Activated T-cell treated with anti-CD3 and anti-CD28 coated beads, Interleukin-2, amount 50 U/mL, for 72 hours (primary cell): ENCODE measurements at places on chromosomes 2 and 18. TPM values are rescaled to one million over a fixed set of nuclear protein-coding genes. Genes with fewer than 3 reads are reported as not detected.

The GORASP2 gene
- total RNA-seq = 90.4 TPM

The ATP8B1 gene
- not detected for total RNA-seq

- peaks cover 32% of the 10 kb centered on the region for H3K4me1 ChIP-seq
- H3K36me3 ChIP-seq = no peaks in the 10 kb centered on the region
- DNase-seq = peak; percentile 35
- no peaks in the 10 kb centered on the region for H3K27me3 ChIP-seq
Observed at GRCh38 chr2:234003972-234004617, 46.4 kb upstream of the SPP2 start.

- no peak overlapping the region for H3K27ac ChIP-seq
- no peak overlapping the region for H3K4me3 ChIP-seq
- DNase-seq = no peak
- no peaks in the 10 kb centered on the region for H3K4me1 ChIP-seq
- H3K36me3 ChIP-seq = no peaks in the 10 kb centered on the region
- H3K27me3 ChIP-seq = peaks cover 4% of the 10 kb centered on the region
Observed at GRCh38 chr18:8324343-8325065, 284.7 kb upstream of the RAB12 start.

The TANC1 gene
- 0.35 TPM for total RNA-seq

- H3K4me3 ChIP-seq = peak overlapping the region; percentile 5
- H3K4me1 ChIP-seq = no peaks in the 10 kb centered on the region
- DNase-seq = peak; percentile 3
- no peak overlapping the region for H3K27ac ChIP-seq
Observed at GRCh38 chr2:153543635-153544071, 65.1 kb upstream of the RPRM start.

The CFAP221 gene
- total RNA-seq = not detected

The CD8B2 gene
- total RNA-seq = 0.62 TPM

DNA sequence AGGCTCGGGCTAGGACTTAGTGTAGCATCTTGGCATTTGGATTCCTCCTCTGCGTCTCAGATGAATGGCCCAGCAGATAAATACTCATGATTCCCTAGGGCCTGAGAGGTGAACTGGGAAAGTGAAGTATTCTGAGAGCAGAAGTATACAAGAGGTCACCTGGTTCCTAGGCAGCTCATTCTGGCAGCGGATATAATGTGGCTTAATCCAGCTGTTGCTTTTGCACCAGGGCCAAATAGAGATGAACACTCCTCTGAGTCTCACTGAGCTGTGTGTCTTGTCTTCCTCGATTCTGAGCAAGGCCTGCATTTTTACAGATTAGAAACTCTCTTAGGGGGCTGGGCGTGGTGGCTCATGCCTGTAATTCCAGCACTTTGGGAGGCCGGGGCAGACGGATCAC is 196.1 kb downstream of the SLC4A3 start:
- no peak for DNase-seq
- H3K27ac ChIP-seq = no peak overlapping the region
- H3K27me3 ChIP-seq = peaks cover 8% of the 10 kb centered on the region
- H3K4me3 ChIP-seq = no peak overlapping the region
- no peaks in the 10 kb centered on the region for H3K4me1 ChIP-seq

The MATN3 gene
- not detected for total RNA-seq

- H3K4me1 ChIP-seq = peaks cover 29% of the 10 kb centered on the region
- no peaks in the 10 kb centered on the region for H3K27me3 ChIP-seq
- no peak overlapping the region for H3K27ac ChIP-seq
- peaks cover 5% of the 10 kb centered on the region for H3K36me3 ChIP-seq
- DNase-seq = no peak
Observed at GRCh38 chr2:232058063-232058877, 96.8 kb downstream of the DIS3L2 start.

The CNTNAP5 gene
- total RNA-seq = not detected

DNA sequence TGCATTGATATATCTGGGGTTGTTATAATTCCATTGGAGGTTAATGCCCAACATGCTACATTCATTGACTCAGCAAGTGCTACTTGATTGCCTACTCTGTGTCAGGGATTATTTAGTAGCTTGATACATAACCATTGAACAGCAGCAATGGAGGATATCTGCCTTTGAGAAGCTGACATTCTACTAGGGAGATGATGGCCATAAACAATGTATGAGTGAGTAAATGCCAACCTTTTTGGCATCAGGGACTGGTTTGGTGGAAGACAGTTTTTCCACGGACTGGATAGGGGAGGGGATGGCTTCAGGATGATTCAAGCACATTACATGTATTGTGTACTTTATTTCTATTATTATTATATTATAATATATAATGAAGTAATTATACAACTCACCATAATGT is 31.9 kb upstream of the TOGARAM2 start:
- no peaks in the 10 kb centered on the region for H3K27me3 ChIP-seq
- peaks cover 10% of the 10 kb centered on the region for H3K36me3 ChIP-seq
- H3K4me3 ChIP-seq = no peak overlapping the region

DNA sequence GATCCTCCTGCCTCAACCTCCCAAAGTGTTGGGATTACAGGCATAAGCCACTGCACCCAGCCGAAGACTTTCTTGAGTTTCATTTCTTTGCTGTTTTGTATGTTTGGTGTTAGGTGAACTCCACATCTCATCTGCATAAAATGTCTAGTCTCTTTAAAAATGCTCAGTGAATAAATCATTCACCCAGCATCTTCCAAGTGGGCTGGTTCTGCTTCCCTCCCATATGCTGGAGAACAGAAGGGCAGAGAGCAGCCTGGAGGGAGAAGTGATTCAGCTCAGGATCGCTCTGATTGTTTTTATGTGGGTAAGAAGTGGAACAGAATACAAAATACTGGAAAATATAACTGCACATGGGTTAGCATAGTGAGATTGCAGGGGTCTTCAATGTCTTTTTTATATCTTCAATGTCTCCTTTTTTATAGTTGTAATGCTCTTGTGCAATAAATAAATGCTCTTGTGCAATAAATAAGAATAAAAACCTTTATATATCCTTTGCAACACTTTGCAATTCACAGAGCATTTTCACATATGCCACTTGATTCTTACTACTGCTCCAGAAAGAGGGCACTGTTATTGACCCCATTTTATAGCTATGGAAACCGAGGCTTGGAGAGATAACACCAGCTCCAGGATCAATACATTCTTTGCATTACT is 253.0 kb upstream of the NCKAP5 start:
- no peak overlapping the region for H3K4me3 ChIP-seq
- DNase-seq = no peak
- H3K27me3 ChIP-seq = peaks cover 14% of the 10 kb centered on the region
- no peak overlapping the region for H3K27ac ChIP-seq
- H3K36me3 ChIP-seq = no peaks in the 10 kb centered on the region

- H3K4me1 ChIP-seq = peaks cover 5% of the 10 kb centered on the region
- H3K27ac ChIP-seq = no peak overlapping the region
- DNase-seq = no peak
- no peak overlapping the region for H3K4me3 ChIP-seq
- no peaks in the 10 kb centered on the region for H3K36me3 ChIP-seq
Observed at GRCh38 chr2:70676301-70677035, 91.5 kb downstream of the ADD2 start.

The KYNU gene
- total RNA-seq = 0.14 TPM

GRCh38 chr18:79477711-79478483 is 82.2 kb downstream of the NFATC1 start:
- no peaks in the 10 kb centered on the region for H3K36me3 ChIP-seq
- no peak overlapping the region for H3K4me3 ChIP-seq
- peaks cover 6% of the 10 kb centered on the region for H3K4me1 ChIP-seq
- no peak overlapping the region for H3K27ac ChIP-seq
- no peak for DNase-seq

DNA sequence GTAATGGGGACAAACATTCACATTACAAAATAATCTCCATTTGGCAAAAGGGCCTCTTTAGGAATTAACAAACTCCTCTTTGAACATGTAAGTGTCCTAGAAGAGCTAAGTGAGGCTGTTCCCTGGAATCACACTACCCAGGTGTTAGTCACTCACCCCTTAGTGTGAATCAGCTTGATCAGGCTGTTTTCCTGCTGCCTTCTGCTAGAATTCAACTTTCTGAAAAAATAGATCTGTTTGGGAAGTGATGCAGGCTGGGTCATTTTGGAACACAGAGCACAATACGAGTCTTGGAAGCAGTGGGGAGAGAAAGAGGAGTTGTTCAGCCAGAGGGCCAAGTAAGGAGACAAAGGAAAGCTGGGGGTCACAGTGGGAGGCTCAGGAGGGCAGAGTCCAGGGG is 40.0 kb downstream of the TTC32 start:
- no peak overlapping the region for H3K27ac ChIP-seq
- H3K4me3 ChIP-seq = no peak overlapping the region
- H3K36me3 ChIP-seq = no peaks in the 10 kb centered on the region
- no peak for DNase-seq
- peaks cover 6% of the 10 kb centered on the region for H3K27me3 ChIP-seq
- peaks cover 16% of the 10 kb centered on the region for H3K4me1 ChIP-seq

GRCh38 chr2:28377984-28378678 is 14.5 kb upstream of the FOSL2 start:
- H3K27me3 ChIP-seq = no peaks in the 10 kb centered on the region
- H3K4me3 ChIP-seq = no peak overlapping the region
- peaks cover 30% of the 10 kb centered on the region for H3K4me1 ChIP-seq
- H3K36me3 ChIP-seq = no peaks in the 10 kb centered on the region

GRCh38 chr2:154623819-154624218 is 74.7 kb upstream of the KCNJ3 start:
- H3K27ac ChIP-seq = no peak overlapping the region
- no peaks in the 10 kb centered on the region for H3K4me1 ChIP-seq
- no peak for DNase-seq
- H3K4me3 ChIP-seq = no peak overlapping the region

- H3K36me3 ChIP-seq = no peaks in the 10 kb centered on the region
- H3K4me1 ChIP-seq = no peaks in the 10 kb centered on the region
- no peak overlapping the region for H3K4me3 ChIP-seq
- DNase-seq = no peak
- H3K27ac ChIP-seq = no peak overlapping the region
- H3K27me3 ChIP-seq = no peaks in the 10 kb centered on the region
Observed at GRCh38 chr2:127045792-127046501, 61.0 kb downstream of the BIN1 start.

The ABCB11 gene
- total RNA-seq = not detected

GRCh38 chr2:105569606-105570005 is 170.8 kb upstream of the FHL2 start:
- H3K27me3 ChIP-seq = no peaks in the 10 kb centered on the region
- no peaks in the 10 kb centered on the region for H3K36me3 ChIP-seq
- H3K4me1 ChIP-seq = peaks cover 6% of the 10 kb centered on the region
- no peak overlapping the region for H3K27ac ChIP-seq

DNA sequence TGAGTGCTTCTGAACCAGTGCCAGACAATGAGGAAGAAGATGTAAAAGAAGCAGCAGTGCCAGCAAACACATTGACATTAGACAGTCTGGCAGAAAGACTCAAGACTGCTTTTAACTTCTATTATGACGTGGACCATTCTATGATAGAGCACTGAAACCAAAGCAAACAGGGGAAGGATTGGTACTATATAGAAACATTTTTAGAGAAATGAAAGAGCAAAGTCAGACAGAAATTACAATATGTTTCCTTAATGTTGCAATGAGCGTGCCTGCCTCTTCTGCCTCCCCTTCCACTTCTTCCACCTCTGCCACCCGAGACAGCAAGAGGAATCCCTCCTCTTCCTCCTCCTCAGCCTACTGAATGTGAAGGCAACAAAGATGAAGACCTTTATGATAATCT is 39.7 kb downstream of the DHX57 start:
- no peak for DNase-seq
- H3K27me3 ChIP-seq = no peaks in the 10 kb centered on the region
- H3K4me3 ChIP-seq = no peak overlapping the region
- no peaks in the 10 kb centered on the region for H3K4me1 ChIP-seq

DNA sequence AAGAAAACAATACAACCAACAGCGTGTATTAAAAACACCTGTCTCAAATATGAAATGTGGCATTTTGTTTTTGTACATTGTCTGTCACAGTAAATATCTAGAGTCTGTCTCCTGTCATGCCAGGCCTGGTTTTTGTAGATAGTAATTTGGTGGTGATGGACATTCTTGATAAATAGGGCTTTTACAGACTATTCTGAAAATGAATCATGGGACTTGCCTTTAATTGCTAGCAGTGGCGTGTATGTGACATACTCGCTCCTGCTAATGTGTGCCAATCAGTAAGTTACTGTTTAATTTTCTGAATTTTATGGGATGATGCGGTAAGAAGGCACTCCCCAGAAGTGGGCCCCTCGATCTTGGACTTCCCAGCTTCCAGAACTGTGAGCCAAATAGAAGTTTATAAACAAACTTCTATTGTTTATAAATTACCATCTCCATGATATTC is 83.7 kb downstream of the TANC1 start:
- no peaks in the 10 kb centered on the region for H3K36me3 ChIP-seq
- no peak overlapping the region for H3K27ac ChIP-seq
- no peak for DNase-seq
- H3K4me1 ChIP-seq = no peaks in the 10 kb centered on the region
- no peaks in the 10 kb centered on the region for H3K27me3 ChIP-seq

- no peaks in the 10 kb centered on the region for H3K36me3 ChIP-seq
- H3K4me3 ChIP-seq = peak overlapping the region; percentile 28
- H3K4me1 ChIP-seq = peaks cover 87% of the 10 kb centered on the region
- no peak overlapping the region for H3K27ac ChIP-seq
- DNase-seq = peak; percentile 24
- H3K27me3 ChIP-seq = no peaks in the 10 kb centered on the region
Observed at GRCh38 chr2:168465594-168465993, 9.5 kb downstream of the CERS6 start.

The HSBP1L1 gene
- 11.8 TPM for total RNA-seq

The MDH1 gene
- 171 TPM for total RNA-seq

The ATP6V1C2 gene
- total RNA-seq = 0.21 TPM

GRCh38 chr2:97731274-97732020 is 18.1 kb downstream of the ZAP70 start:
- H3K36me3 ChIP-seq = peaks cover 56% of the 10 kb centered on the region
- no peak overlapping the region for H3K4me3 ChIP-seq
- H3K4me1 ChIP-seq = peaks cover 30% of the 10 kb centered on the region
- no peaks in the 10 kb centered on the region for H3K27me3 ChIP-seq
- DNase-seq = no peak
- peak overlapping the region; percentile 22 for H3K27ac ChIP-seq

The MEP1B gene
- total RNA-seq = not detected

The CDH2 gene
- not detected for total RNA-seq

DNA sequence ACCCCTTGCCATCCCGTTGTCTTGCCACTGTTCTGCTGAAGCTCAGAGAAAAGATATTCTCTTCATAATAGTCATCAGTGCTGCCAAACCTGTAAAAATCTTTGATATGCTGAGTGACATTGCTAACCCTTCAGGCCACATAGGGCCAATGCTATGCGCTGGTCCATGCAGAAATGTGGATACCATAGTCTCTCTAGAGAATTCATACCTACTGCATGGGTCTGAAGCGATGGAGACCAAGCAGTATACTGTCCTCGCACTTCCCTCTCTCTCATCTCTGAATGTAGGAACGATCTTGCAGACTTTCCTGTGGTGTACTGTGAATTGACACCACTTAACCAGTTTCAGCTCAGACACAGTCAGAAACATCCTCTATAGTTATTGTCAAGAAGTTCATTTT is 17.9 kb upstream of the ANKRD44 start:
- H3K27ac ChIP-seq = peak overlapping the region; percentile 91
- H3K36me3 ChIP-seq = peaks cover 8% of the 10 kb centered on the region
- H3K4me3 ChIP-seq = peak overlapping the region; percentile 80
- no peaks in the 10 kb centered on the region for H3K27me3 ChIP-seq
